ENCODE measurements at places on chromosomes 2 and 18.

GRCh38 chr2:47774567-47774966 is 8.4 kb upstream of the MSH6 start:
- DNase-seq = no peak

DNA sequence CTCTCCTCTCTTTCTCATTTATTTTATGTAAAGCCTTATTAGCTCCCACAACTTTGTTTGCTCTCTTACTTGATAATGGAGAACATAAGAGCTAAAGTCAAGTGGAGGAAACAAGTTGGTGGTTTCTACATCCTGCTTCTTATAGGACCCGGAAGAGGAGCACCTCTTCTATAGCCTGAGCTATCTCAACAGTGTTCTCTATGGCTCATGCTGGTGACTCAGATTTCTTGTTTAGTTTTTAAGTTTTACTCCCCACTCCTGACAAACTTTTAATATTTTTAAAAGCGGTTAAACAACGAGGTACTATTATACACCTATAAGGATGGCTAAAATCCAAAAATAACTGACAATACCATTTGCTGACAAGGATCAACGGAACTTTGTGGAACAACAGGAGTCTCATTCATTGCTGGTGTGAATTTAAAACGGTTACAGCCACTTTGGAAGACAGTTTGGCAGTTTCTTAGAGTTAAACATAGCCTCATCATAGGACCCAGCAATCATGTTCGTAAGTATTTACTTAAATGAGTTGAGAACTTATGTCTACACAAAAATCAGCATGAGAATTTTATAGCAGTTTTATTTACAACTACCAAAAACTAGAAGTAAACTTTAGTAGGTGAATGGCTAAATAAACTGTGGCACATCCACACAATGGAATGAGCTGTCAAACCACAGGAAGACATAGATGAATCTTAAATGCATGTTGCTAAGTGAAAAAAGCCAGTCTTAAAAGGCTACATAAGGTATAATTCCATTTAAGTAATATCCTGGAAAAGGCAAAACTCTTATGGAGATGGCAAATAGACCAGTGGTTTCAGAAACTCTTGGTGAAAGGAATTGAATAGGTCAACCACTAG is 12.7 kb upstream of the CDC42EP3 start:
- no peak for DNase-seq

DNA sequence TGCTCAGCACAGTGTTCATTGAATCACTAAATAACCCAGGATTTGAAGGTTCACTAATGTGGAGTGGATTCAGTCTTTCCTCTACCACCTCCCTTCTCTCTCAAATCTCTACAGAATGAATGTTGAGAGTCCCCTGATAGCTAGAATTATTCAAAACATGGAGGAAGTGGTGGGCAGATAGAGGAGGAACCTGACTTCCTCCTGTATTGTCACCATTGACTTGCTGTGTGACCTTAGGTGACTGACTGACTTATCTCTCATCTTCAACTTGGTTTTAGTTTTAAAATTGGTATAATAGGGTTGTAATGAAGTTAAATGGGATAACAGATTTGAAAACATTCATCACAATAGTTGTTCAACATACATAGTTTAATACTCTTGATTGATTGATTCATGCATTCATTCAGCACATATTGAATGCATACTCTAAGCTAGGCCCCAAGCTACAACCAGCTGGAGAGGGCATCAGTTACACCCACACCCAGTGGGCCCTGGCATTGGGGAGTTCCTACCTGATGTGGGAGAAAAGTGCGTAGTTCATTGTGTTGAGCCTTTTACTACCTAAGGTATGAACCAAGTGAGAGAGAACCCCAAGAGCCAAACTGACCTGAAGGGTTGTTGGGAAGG is 96.0 kb downstream of the WDR7 start:
- DNase-seq = no peak

- DNase-seq = no peak
Observed at GRCh38 chr2:239312741-239313667, 87.8 kb downstream of the HDAC4 start.

DNA sequence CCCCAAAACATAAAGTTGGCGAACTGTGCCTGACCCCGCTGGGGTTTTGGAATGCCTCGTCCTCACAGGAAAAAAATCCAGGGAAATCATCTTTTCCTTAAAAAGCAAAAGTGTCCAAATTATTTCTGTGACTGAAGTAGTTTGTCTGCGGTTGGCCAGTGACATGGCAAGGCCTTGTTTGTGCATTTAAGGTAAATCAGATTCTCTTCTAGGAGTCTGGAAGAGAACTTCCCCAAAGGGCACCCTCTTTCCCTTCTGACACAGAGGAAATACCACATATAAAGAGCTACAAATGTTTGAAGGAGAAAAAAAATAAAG is 737 bp upstream of the CYB5A start:
- DNase-seq = no peak

DNA sequence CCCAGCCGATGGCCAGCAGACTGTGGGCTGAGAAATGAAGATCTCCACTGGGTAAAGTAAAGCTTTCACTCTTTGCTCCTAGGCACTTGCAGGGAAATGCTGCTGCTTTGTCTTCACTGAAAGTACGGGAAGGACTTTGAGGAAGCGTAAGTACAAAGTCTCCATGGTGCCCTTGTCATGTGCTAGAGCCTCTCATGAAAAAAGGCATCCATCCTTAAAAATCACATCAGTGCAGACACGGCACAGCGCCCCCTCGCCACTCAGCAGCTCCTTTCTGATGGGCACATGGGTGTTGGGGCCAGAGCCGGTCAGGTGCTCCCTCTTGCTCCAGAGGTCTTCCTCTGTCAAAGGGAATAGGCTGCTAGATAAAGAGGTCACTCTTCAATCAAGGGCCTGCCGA is 109.0 kb upstream of the STPG4 start:
- DNase-seq = no peak

GRCh38 chr2:112709703-112710102 is 11.1 kb upstream of the NT5DC4 start:
- DNase-seq = no peak

- DNase-seq = no peak
Observed at GRCh38 chr2:109013051-109013450, 24.0 kb upstream of the EDAR start.

DNA sequence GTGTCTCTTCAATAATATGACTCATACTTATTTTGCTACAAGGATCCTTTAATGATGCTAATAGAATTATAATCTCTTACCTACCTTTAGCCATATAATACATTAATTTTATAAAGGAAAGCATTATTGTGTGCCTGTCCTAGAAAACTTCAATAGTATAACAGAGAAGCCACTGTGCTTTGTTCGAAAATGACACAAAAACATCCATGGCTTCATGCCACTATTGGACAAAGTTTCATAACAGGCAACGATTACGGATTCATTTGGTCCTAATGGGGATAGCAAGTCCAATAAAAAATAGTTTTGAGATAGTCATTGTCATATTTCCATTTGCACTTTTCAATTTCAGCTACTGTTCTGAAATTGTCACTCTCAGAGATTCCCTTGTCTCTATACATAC is 52.5 kb upstream of the CCDC150 start:
- DNase-seq = no peak

- peak; percentile 52 for DNase-seq
Observed at GRCh38 chr18:78986018-78986481, 6.4 kb downstream of the SALL3 start.

- DNase-seq = no peak
Observed at GRCh38 chr18:57931038-57931437, 113.0 kb upstream of the NEDD4L start.

GRCh38 chr2:18611184-18611583 is 21.8 kb upstream of the NT5C1B start:
- DNase-seq = no peak

GRCh38 chr2:45688479-45689298 is 37.2 kb downstream of the PRKCE start:
- DNase-seq = no peak

- no peak for DNase-seq
Observed at GRCh38 chr2:99672766-99673350, 183.0 kb upstream of the REV1 start.

GRCh38 chr2:26745609-26746327 is 18.3 kb upstream of the SLC35F6 start:
- peak; percentile 94 for DNase-seq

DNA sequence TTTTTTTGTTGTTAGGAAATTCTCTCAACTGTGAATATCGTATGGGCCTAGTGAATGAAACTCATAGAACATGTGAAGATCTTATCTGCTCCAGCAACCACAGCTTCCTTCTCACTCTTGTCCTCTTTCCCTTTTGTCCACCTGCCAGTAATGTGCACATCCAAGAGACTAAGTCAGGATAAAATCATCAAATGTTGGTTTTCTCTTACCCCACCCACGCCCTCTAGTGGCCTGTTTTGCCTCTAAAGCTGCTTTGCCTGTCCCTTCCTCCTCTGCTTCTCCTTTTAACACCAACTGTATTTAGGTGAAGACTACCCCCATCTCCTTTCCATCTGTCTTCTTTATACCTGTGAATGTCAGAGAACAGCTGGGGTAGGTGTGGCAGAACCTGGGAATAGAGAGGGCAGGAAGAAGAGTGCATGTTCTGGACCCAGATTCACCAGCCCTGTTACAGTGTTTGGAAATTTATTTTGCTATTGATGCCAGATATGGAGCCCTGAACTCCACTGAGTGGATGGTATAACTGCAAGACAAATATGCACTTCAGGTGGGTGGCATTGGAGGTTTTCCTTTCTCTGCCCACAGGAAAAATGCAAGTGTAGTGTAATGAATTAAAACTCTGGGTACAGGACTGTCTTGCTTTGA is 8.4 kb upstream of the MGAT5 start:
- peak; percentile 75 for DNase-seq

Measured in neural crest cell (in vitro differentiated cells).